ENCODE measurements at places on chromosomes 1 and 21.

- DNase-seq, result no peak
These were observed 572.4 kb downstream of the AMY1C start for GRCh38 chr1:104322131-104322530.

- peak; percentile 1 for DNase-seq
These were observed 1660.8 kb downstream of the PLA2G4A start for GRCh38 chr1:188489336-188490112.

DNA sequence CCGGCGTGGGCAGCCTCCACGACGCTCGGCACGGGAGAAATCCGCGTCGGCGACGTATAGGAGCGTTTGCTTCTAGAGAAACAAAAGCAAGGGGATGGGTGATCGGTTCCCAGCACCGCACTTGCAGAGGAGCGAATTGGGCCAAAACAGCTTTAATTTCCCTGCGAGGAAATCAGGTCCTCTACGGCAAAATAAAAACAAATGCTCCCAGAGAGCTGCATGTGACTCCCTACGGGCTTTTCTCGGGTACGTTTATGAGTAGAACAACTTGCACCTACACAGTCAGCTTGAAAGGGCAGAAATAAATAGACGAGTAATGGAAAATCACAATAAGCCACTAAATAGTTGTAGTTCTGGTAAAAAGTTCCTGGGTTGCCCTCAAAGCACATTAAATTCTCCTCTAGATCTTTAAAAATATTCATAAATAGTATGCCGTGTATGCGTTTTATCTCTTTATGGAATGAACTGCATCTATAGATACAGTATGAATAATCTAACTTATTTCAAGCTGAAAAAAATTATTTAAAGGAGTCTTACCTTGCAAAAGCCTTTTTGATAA lies 1.2 kb downstream of the NHLH2 start:
- DNase-seq, result no peak

DNA sequence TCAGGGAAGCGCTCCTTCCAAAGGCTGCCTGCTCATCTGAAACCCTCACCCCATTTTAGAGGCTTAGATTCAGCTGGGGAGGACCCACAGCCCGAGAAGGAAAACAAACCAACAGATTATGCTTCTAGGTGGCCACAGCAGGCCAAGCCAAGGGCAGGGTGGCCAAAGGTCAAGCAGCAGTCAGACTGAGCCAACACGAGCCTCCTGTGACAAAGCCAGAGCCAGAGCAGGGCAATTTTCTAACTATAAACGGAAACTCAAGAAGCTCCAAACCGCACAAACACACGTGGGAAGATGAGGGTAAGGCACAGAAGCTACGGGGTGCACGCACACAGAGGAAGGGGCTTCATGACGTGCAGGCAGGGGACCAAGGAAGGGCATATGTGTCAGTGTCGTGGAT lies 64.1 kb downstream of the PLEKHA6 start:
- peak; percentile 61 for DNase-seq

DNA sequence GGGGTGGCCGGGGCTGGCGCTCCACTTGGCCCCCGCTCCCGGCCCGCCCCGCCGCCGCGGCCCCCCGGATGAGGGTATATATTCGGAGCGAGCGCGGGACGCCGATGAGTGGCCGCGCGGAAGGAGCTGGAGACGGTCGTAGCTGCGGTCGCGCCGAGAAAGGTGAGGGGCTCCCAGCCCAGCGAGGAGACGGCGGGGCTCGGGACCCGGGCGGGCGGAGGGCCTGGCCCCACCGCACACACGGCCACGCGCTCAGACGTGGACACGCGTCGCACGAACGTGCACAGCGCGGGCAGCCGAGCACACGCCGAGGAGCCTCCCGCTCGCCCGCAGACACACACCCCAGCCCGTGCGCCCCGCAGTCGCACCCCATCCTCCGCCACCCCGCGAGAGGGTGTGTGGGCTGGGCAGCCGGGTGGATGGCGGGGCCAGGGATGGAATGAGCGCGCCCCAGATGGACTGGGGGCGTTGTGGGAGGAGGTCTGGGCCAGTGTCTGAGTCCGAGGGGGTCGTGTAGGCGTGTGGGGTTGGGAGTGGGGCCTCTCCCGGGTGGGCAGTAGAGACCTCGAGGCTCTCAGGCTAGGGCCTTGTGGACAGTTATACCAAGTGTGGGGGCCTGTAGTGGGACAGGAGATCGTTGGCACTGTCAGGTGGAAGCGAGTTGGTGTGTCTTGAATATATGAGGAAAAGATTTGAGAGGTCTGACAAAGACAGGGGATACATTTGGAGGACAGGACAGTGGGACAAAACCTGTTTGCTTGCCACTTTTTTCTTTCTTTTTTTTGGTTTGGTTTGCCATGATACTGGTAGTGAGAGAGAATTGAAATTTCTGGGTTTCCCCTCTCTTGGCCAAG lies at the start of gene UAP1:
TSS of gene UAP1 (plus strand) at position 107 of the 854 bp plus-strand sequence. CDS start 4,347 bp downstream, outside the sequence.
- peak; percentile 30 for DNase-seq
